RCC 7860 (cell line): ENCODE measurements at places on chromosomes 2 and 18.

DNA sequence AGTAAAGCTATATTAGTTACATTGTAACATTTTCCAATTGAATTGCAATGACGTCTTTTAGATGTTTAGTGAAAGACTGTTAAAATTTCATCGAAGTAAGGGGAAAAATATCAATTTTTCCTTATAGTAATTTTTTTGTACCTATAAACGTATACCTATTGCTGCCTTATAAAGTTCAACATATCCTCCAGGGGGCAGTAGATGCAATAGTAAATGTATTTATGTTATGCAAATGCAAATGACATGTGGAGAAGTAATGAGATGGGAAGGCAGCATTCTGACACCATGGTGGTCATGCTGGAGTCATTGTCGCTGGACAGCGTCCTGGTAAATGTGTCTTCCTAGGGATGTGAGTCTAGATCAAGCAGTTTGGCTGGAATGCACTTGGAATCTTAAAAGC is 38.7 kb downstream of the MSTN start:
- peak; percentile 23 for DNase-seq

DNA sequence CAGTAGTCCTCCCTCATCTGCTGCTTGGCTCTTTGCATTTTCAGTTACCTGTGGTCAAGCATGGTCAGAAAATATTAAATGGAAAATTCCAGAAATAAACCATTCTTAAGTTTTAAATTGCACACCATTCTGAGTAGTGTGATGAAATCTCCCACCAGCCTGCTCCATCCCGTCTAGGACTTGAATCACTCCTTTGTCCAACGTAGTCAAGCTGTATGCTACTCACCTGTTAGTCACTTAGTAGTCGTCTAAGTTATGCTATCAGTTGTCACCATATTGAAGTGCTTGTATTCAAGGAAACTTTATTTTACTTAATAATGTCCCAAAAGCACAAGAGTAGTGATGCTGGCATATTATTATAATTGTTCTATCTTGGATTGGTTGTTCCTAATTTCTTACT is 172.5 kb downstream of the FIGN start:
- DNase-seq: no peak

GRCh38 chr18:78768221-78768620 is 211.4 kb upstream of the SALL3 start:
- no peak for DNase-seq

- DNase-seq: peak; percentile 98
These were observed 14.6 kb upstream of the ITGAV start for GRCh38 chr2:186575302-186575701.

DNA sequence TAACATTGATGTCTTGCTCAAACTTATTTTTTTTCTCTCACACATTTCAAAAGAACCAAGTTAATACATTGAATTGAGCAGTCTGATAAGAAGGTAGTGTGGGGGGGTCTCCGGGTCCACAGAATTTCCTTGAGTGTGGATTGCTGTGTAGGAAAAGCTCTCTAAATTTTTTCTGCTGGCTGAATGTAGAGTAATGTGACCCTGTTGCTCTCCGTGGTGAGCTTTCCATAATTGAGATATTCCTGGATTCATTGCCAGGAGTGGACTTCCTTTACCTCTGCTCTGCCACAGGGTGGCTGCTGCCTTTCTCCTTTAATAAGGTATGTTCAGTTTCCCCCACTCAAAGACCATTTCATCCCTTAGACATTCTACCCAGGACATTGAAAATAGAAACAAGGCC is 50.9 kb downstream of the PKP4 start:
- DNase-seq: no peak

GRCh38 chr2:239472235-239472775 is 71.5 kb upstream of the HDAC4 start:
- DNase-seq: no peak

DNA sequence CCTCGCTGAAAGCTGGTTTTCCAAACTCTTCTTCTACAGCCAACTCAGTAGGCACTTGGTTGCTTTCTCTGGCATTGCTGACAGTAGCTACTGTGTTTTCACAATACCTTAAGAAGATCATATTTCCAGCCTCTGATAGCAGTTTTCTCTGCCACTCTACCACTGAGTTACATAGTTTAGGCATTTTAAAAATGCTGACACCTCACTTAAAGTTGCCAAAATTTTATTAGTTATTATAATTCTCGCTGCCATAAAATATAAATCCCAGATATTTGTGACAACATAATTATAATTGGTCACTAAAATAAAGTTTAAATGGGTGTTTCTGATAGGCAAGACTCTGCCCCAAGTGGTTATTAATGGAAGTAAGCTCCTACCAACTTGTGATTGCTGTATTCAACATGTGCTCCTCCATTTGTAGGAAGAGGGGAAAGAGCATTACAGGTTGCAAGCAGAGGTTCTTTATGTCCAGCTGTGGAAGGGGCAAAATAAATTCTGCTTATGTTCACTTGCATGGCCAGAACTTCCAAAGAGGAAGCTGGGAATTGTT is 1202.8 kb downstream of the CNTNAP5 start:
- no peak for DNase-seq

DNA sequence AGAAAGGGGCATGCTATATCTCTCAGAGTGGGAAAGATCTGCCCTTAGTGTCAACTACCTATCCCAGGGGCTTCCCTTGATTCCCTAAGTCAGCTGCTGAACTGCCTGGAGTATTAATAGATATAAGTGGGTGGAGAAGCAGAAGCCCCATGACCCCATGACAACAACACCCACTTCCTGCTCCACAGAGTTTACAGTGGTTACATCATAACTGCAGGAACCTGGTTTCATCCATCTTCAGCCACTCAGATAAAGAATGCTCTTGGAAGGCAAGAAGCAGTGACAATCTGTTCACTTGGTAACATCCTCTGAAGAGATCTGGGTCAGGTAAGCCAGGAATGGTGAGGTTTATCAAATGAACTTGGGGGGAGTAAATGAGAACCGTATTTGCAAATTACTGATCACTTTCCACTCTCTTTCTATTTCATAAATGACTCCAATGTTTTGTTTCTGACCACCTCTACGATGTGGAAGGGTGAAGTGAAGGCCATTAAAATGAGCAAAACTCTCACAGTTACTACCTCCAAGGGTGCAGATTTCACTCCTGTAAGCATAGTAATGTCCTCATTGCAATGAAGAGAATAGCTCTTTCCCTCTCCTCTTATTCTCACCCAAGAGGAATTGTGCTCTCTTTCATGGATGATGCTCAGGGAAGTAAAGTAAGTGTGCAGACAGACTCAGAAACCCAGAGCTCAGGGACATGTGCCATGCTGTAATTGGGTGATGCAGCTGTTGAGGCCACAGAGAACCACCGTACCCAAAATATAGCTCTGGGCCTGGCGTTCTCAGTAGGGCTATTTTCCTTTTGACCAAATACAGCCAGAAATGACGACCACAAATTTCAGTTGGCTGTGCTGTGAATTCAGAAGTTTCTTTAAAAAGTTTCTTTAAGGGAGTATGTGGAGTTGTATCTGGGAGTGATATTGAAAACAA is 192.8 kb upstream of the APCDD1 start:
- DNase-seq: no peak

DNA sequence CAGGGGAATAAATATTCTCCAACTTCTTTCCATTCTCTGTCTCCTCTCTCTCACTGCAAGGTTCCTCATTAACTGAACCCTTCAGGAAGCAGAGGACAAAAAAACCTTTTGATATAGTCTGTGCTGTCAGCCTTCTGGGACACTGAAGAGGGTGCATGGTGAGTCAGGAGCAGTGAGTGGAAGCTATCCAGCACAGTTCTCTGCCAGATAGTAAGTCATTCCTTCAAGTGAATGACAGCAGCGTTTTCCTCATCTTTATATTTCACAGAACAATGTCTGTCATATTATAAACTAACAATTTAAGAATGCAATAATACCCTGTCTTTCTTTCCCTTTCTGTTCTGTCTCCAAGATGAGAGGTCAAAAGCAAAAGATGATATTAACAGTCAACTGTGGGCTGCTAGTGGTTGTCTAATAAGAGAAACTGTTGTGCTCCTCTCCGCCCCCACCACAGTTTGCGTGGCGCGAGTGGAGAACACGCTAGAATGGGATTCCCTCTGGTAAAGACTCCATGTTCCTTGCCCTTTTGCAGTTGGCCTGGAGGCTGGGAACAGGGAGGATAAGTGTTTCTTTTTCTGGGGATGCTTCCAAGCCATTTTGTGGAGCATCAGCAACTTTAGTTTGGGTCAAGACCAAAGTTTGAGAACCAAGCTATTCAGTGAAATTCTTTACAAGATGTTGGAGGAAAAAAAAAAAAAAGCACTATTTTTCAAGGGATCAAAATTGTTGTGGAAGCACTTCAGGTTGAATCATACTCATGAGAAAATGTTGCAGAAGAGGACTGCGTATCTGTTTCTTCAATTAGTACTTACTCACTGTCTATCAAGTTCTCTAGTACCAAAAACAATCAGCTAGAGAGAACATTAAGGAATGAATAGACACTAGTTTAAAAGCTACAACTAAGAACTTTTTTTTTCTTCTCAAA is 430.2 kb downstream of the SETBP1 start:
- no peak for DNase-seq

- no peak for DNase-seq
These were observed 270.1 kb downstream of the TCF4 start for GRCh38 chr18:55317864-55318263.

- no peak for DNase-seq
These were observed 232.1 kb downstream of the NDUFA10 start for GRCh38 chr2:239793086-239793485.

DNA sequence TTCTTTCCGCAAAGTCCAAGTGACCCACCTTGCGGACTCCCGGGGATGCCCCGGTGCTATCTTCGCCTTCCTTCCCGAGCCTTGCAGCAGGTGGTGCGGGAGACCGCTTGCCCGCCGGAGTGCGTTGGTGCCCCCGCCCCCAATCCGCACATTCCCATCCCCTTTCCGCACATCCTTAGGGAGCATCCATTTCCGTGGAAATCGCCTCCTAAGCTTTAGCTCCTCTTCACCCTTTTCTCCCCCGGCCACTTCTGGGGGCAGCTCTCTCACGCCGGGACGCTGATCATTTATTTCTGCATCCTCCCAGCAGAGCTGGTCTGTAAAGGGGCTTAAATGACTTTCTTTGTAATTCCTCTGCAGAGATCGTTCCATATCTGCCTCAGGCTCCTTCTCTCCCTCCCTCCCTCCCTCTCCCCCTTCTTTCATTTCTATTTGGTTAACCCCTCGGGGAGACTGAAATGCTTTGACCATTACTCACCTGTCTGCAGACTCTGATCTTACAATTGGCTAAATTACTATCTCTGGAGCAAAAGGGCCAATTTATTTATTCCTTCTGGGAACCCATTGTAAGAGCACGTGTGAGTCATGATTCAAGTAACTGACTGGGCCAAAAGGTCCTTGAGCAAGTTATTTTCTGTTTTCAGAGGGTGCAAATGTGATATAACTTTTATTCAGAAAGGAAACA is 1.3 kb upstream of the LYPD1 start:
- peak; percentile 97 for DNase-seq

DNA sequence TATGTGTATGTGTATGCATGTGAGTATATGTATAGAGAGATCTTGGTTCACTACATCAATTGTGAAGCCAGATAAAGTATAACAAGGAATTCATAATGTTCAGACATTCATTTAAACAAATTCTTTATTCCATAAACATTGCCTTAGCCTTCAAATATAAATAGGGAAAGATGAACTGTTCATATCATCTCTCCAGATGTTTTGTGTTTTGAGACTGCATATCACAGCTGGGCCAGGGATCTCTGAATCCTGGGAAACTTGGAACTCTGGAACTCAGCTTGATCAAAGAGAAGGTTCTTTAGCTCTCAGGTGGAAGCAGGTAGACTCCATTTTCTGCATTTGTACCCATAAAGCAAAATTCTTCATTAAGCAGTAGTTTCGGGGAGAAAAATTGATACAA is 272.6 kb upstream of the ETAA1 start:
- DNase-seq: no peak

DNA sequence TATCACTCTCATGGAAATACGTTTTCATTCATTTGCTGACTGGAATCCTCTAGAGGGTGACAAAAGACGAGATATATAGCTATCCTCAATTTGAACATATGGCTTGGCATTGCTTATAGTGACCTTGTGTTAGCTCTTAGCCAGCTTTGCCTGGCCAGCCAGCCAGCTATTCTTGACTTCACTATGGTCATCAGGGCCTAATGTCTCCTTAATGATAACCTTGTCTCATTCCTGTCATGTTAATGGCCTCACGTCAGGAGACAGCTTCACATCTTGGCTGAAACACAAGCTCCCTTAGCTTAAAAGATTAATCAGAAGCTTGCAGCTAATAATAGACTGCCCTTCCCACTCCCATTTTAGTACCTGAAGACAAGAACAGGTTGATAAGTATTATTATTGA is 1517.5 kb upstream of the PIK3C3 start:
- no peak for DNase-seq

DNA sequence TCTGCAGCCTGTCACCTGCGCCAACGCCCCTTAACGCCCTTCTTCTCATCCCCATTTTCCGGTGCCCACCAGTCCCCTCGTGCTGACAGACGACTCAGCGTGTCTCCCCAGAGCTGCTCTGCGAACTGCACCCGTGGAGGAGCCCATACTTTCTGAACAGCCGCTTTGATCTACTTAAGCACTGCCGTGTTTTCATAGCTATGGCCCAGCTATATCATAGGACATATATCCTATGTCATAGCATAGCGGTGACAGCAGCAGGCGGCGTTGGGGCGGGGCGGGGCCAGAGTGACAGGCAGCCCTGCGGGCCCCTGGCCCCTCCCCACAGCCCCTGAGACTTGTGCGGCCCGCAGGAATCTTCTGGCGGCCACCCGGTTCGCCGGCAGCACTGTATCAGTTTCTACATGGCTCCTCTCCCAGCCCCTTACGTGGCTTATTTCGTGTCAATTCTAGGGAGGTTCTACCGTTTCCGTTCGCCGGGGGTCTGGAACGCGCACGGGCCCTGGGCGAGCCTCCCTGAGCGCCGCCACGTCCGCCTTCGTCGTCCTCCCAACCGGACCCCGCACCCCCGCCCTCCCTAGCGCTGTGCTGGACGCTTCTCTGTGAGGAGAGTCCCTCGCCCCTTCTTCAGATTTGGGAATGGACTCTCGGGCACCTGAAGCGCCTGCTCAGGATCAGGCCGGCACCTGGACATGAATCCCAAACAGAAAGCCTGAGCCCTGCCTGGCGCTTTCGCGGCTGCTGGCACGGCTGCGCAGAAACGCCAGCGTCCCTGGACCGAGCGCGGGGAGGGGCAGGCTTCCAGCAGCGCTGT is 35.4 kb downstream of the PTPN18 start:
- peak; percentile 7 for DNase-seq

DNA sequence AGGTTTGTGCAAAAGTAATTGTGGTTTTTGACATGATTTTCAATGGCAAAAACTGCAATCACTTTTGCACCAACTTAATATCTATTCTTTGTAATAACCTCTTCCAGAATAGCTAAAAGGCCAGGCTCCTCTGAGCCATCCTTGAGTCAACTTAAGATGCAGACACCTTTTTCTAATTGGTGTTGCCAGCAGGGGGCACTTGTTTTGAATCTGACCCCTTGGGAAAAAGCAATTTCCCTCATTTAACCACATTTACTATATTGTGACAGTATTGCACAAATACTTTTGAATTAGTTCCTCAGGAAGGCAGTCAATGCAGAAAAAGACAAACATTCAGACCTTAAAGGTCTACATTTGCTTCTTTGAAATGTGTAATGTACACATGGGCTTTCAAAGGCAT is 78.6 kb upstream of the GALNT5 start:
- DNase-seq: no peak

- no peak for DNase-seq
These were observed 49.4 kb downstream of the TWIST2 start for GRCh38 chr2:238897122-238897880.

- DNase-seq: no peak
These were observed 268.5 kb downstream of the HAUS1 start for GRCh38 chr18:46372670-46373069.

GRCh38 chr2:157771234-157771633 is 104.9 kb downstream of the ACVR1 start:
- DNase-seq: no peak

- DNase-seq: no peak
These were observed 144.1 kb upstream of the ZNF236 start for GRCh38 chr18:76678248-76678647.
